ENCODE measurements at places on chromosomes 6 and 20.

DNA sequence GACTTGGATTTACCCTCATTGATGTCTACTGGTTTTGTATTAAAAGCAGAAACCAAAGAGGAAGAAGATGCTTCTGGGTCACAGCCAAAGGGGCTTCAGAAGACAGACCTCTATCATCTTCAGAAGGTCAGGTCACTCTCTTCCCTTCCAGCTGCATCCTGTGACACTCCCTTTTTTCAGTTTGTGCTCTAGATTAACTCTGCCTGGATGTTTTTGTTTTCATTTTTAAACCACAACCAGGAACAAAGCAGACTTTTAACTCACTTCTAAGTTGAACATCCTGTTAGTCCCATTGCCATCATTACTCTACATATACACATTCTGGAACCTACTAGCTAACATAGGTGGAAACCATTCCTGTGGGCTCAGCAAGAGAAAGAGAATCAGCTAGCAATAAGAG is 45.2 kb downstream of the AKIRIN2 start:
- no peak for DNase-seq

- DNase-seq = no peak
Observed at GRCh38 chr6:8855411-8855810, 420.1 kb upstream of the SLC35B3 start.

- DNase-seq = peak; percentile 64
Observed at GRCh38 chr6:108117427-108118358, 43.2 kb upstream of the OSTM1 start.

- DNase-seq = peak; percentile 51
Observed at GRCh38 chr6:110250838-110251237, 70.6 kb downstream of the CDC40 start.
